Fibroblast of skin of right quadriceps (primary cell): ENCODE measurements at places on chromosomes 6 and 20.

GRCh38 chr20:63877755-63878470, 12.8 kb downstream of the TPD52L2 start:
- DNase-seq, result no peak

- no peak for DNase-seq
Observed at GRCh38 chr6:62978920-62979319, 232.3 kb upstream of the FKBP1C start.

- DNase-seq, result no peak
Observed at GRCh38 chr20:10965936-10966470, 292.2 kb upstream of the JAG1 start.

DNA sequence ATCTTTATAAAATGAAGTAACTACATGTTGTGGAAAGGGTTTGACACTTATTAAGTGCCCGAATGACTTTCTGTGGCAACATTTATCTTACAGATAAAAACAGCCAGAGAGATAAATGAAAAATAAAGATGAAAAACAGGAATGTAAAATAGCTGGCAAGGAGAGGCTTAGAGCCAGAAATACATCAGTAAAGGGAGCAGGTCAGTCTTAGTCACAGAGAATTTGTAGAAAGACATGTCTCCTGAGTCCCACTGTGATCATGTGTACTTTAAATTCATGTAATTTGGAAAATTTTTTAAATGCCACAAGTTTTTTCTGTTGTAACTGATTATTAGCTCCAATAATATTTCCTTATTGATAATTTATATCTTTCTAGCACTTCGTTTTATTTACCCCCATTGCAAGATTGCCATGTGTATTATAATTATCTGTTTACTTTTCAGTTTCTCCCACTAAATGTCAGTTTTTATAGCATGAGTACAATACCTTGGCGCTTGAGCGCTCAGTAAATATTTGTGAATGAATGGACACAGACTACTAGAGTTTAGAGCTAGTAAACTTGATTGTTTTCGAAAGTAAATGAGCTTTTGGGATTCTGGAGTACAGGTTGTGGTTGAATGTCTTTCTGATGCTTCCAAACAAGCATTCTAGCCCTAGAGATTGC, 15.2 kb downstream of the TAB2 start:
- DNase-seq, result no peak

- peak; percentile 47 for DNase-seq
Observed at GRCh38 chr6:145836772-145837171, 22.2 kb upstream of the FBXO30 start.

DNA sequence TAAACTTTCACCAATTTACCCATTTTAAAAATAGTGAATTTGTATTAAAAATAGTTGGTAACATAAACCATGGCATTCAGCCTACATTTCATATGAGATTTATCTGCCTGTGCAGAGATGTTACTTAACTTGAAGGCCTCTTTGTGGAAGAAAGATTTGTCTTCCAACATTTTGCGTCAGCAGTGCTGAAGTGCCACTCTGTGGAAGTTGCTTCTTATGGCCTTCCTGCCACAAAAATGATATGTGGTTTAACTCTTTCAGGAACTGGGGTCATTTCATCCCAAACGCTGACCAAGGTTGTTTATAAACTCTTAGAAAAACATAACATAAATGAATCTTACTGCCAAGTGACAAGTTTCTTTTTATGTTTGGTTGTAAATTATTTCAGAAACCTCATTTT, 246.8 kb downstream of the ARID1B start:
- peak; percentile 34 for DNase-seq

DNA sequence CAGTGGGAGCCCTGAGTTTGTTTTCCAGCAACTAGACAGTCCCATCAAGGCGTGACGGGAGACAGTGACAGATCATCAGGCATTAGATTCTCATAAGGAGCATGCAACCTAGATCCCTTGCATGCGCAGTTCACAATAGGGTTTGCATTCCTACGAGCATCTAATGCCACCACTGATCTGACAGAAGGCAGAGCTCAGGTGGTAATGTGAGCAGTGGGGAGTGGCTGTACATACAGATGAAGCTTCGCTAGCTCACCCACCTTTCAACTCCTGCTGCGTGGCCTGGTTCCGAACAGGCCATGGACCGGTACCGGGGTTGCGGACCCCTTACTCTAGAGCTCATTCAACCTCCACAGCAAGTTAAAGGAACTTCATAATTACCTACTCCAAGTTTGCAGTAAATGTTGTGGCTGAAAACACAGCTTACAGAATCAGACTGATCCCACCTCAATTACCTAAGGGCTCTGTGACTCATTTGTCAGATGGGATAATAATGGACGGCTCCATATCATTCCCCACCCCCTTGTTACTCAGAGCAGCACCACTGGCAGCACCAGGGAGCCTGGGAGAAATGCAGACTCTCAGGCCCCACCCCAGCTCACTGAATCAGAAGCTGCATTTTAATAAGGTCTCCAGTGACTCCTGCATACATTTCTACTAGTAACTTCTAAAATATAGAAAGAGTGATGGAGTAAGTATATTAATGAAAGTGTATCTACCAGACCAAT, 15.7 kb downstream of the PXMP4 start:
- no peak for DNase-seq

DNA sequence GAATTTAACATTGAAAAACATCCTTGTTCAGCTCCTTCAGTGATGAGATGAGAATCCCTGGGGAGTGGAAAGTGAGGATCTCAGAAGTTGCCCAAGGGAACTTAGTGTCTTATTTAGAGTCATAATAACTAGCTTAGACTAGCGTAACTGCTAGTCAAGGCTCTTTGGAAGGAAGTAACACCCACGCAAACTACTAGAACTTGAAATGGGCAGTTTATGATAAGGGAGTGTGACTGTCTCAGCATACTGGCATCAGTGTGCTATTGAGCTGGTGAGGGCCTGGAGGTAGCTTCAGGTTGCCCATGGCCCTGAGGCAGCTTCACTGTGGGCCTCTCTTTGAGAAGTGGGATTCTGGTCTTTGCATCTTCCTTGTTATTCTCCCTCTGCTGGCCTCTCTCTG, 40.1 kb downstream of the SLX4IP start:
- no peak for DNase-seq

DNA sequence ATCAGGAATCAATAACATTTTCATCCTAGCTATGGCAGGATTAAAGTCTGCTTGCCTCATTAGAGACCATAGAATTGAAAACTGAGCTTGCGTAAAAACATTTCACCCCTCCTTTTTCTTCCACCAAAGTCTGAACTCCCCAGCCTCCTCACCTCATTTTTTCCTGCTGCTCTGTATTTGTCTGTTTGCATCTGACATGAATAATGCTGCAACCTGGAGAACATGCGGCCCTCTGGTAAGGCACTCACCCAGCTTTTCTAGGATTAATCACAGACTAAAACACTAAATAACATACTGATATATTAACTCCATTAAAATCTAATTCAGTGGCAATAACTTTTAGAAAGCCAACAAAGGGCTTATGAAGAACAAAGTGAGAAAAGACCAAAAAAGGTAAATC, 677.7 kb upstream of the NRSN1 start:
- DNase-seq, result no peak

DNA sequence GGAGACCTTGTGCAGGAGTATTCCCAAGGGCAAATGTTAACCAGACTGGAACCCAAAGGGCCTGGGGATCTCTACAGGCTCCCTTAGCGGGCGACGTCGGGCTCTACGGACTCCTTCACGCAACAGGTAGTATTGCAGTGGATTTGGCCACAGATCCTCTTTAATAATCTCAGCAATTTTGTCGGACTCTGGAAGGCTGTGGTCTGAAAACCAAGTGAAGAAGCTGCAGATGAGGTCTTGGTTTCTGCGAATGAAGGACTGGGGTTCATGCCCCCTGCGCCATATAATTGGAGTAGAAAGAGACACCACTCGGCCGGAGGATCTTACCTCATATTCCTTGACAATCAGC, 1.3 kb downstream of the TSPYL1 start:
- DNase-seq, result no peak

GRCh38 chr6:73752943-73753342, 56.9 kb downstream of the CD109 start:
- no peak for DNase-seq

DNA sequence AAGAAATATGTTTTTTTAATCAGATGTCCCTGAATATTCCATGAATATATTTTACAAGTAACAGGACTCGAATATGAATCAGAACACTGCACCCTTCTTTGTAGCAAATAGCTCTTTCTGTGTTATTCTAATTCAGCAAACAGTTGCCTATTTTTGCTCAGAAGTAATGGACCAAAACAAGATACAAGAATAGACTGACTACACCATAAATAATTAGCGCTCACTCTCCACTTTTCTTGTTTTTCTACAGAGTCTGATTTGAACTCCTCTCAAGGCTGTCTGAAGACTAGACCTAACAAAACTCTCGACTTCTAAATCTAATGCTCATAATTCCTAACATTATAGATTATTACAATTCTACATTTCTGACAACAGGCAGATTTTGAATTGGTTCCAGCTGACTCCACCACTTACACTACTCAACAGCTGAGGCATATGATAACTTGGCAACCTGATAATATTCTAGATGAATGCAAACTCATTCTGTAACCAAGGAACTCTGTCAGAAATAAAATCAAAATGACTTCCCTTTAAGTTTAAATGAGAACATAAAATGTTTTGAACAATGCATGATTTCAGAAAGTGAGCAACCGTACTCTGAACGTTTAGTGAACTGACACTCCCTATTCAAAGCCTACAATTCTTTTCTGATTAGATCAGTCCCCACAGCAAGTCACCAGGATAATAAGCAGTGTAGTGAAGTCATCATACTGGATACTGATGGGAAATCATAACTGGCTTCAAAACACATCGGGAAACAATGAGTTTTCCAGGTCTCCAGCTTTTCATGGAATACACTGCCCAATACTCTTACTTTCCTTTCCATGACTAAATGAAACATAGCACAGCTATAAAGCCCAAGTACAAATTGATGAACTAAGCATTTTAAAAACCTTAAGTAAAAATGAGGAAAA, 114.2 kb upstream of the BEND6 start:
- DNase-seq, result peak; percentile 84
